ENCODE measurements at places on chromosomes 6 and 20.

DNA sequence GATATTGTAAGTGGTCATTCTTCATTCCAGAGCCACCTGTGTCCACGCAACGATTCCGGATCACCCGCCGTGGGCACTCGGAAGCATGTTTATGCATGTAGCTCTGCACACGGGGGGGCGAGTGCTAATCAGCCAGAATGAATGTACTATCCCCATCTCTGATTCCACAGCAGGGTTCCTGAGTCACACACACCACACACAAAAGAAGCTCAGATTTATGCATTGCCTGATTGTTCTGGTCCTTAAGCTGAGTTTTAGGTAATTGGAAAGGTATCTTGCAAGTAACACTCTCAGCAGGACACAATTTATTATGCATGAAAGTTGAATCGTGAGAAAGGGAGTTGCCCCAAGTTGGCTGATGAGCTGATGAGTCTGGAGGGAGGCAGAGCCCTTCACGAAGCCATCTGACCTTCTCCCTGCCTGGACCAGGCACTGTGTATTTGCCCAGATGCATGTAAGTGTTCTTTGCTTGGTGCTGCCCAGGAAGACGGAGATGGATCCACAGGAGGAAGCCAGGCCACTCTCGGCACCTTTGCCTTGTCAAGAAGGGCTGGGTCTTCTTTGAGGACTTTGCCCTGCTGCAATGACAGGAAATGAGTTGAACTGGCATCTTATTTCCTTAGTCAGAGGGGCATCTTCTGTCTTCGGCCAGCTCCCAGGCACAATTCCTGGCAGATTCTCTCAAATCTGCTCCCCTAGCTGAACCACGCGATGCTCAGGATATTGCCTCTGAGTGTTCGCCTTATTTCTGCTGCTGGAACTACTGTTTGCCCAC lies 141.1 kb downstream of the SYNDIG1 start:
- no peak for DNase-seq

- no peak for DNase-seq
Measured at GRCh38 chr20:57394121-57395082, 3.2 kb downstream of the RBM38 start.

GRCh38 chr6:71496018-71496721 lies 207.6 kb downstream of the OGFRL1 start:
- DNase-seq: no peak

DNA sequence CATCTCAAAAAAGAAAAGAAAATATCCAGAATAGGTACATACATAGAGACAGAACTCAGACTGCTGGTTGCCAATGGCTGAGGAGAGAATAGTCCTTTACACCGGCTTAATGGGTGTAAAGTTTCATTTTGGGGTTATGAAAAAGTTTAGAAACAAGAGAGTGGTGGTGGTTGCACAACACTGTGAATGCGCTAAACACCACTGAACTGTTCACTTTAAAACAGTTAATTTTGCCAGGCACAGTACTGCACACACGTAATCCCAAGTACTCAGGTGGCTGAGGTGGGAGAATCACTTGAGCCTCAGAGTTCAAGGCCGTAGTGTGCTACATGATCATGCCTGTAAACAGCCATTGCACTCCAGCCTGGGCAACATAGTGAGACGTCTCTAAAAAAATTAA lies 7.6 kb downstream of the ILRUN start:
- no peak for DNase-seq

DNA sequence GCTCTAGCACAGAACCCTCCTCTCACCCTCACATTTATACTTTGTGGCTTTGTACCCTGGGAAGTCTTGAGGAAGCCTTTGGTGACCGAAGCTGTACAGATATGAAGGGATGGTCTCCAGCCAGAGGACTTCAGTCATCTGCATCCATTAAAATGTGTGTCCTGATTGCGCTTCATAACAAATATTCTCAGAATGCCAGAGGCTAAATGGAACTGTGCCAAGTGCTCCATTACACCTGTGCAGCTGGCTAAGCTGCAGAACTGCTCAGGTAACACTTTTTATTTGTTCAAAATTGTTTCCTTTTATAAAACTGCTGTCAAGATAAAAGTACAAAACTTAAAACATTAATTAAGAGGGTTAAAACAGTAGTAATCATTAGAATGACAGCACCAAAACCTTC lies 22.3 kb downstream of the TPBG start:
- no peak for DNase-seq

GRCh38 chr6:112443179-112444065 lies 96.3 kb downstream of the RFPL4B start:
- DNase-seq: no peak

DNA sequence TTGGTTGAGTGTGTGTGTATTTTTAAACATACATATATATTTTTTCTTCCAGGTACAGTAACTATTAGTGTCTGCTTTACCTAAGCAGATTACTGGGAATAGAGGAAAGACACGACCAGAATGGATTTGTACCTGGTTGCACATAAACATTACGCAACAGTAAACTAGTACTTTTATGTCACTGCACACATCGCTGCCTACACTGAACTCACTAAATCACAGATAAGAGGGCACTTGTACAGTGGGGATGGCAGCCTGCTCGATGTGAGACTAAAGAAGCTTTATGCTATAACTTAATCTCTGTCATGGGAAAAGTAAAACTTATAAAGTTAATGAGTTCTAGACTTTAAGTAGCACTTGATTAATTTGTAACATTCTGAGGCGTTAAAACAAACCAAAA lies 89.5 kb upstream of the SIM1 start:
- no peak for DNase-seq

GRCh38 chr6:53546281-53546680 lies 1.4 kb upstream of the GCLC start:
- no peak for DNase-seq

DNA sequence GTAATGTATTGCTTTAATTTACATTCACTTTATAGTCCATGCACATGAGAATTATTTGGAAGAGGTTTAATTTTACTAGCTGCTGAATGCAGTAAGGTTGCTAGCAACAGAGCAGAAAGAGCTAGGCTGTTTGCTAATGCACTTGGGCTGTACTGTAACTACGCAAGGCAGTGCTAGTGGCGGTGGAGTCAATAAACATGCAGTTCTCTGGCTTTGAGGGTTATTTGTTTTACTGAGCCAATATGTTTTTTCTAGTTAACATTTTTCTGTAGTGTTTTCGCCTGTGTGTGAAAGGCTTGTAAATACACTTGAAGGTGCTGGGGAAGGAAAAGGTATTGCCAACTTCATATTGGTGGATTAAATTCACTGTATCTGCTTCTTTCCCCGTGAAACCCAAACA lies 112.8 kb downstream of the BTBD3 start:
- DNase-seq: no peak

Measured in ACHN (cell line).